ENCODE measurements at places on chromosomes 2 and 18. TPM values are rescaled to one million over a fixed set of nuclear protein-coding genes. Genes with fewer than 3 reads are reported as not detected.
A peak's percentile ranks its signal among the peaks of the same experiment; 100 is the strongest.

PROKR1 gene
- total RNA-seq: not detected

POTEJ gene
- total RNA-seq: not detected

DNA sequence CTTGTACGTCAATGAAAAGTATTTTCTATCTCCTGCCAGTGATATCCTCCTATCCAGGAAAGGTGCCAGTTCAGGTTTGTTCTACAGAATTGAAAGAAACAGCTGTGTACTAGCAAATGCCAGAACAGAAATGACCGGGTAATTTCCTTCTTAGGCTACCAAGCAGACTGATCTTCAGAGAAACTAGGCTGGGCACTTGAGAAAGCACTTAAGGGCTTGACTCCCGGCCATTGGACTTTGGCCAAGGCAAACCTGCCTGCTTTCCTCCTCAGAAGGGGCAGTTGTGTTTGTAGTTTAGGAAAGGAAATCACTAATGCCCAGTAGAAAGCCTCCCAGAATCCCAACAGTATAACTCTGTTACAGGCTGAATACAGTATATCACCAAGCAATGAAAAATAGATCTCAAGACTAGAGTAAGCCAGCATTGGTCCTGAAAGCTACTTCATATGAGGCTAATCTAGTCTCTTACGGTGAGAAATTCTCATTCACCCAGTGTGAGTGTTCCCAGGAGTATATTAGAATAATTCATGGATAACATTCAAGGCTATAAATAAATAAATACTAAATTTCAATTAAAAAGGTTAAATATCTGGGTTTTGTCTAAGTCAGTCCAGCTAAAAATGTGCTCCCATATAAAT lies 43.0 kb upstream of the COL5A2 start:
- no peak overlapping the region for H3K27ac ChIP-seq
- peaks cover 3% of the 10 kb centered on the region for H3K4me1 ChIP-seq
- no peaks in the 10 kb centered on the region for H3K36me3 ChIP-seq
- DNase-seq: no peak
- H3K27me3 ChIP-seq: no peaks in the 10 kb centered on the region
- H3K4me3 ChIP-seq: no peak overlapping the region

CABYR gene
- total RNA-seq: 2.4 TPM

RETREG2 gene
- total RNA-seq: 81.4 TPM

CDH19 gene
- total RNA-seq: not detected

- H3K27me3 ChIP-seq: no peaks in the 10 kb centered on the region
- peak overlapping the region; percentile 81 for H3K27ac ChIP-seq
- H3K4me3 ChIP-seq: peak overlapping the region; percentile 45
- H3K36me3 ChIP-seq: peaks cover 11% of the 10 kb centered on the region
- H3K4me1 ChIP-seq: peaks cover 40% of the 10 kb centered on the region
Measured at GRCh38 chr18:54205959-54206358, 18.5 kb downstream of the MBD2 start.

DYNAP gene
- not detected for total RNA-seq

- H3K4me1 ChIP-seq: peaks cover 2% of the 10 kb centered on the region
- H3K4me3 ChIP-seq: no peak overlapping the region
- H3K27ac ChIP-seq: no peak overlapping the region
- H3K27me3 ChIP-seq: peaks cover 41% of the 10 kb centered on the region
- H3K36me3 ChIP-seq: peaks cover 4% of the 10 kb centered on the region
Measured at GRCh38 chr2:42918671-42919318, 126.4 kb upstream of the HAAO start.

GRCh38 chr18:61833978-61834377 lies 58.8 kb downstream of the RNF152 start:
- H3K27me3 ChIP-seq: peaks cover 26% of the 10 kb centered on the region
- peaks cover 5% of the 10 kb centered on the region for H3K36me3 ChIP-seq
- DNase-seq: no peak

DNA sequence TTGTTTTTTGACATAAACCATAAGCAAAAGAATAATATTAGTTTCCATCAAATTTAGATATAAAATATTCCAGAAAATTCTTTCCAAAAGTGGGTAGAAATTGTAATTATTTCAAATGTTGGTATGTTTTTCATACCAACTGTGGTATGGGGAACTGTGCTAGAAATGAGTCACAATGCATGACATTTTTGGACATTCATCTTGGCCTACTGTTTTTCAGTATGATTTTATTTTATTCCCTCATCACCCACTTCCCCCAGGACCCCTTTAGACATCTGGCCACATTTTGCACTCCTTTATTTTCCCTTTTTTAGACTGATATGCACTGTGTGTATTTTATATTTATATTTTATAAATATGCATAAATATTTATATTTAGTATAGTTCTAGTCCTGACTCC lies 97.1 kb downstream of the DPP4 start:
- H3K4me1 ChIP-seq: peaks cover 10% of the 10 kb centered on the region
- peaks cover 2% of the 10 kb centered on the region for H3K36me3 ChIP-seq
- no peak overlapping the region for H3K4me3 ChIP-seq
- H3K27ac ChIP-seq: peak overlapping the region; percentile 60

GRCh38 chr2:42327125-42327524 lies 33.9 kb downstream of the COX7A2L start:
- peaks cover 3% of the 10 kb centered on the region for H3K36me3 ChIP-seq
- peaks cover 9% of the 10 kb centered on the region for H3K4me1 ChIP-seq
- H3K27ac ChIP-seq: peak overlapping the region; percentile 39
- no peaks in the 10 kb centered on the region for H3K27me3 ChIP-seq

ATP6V1C2 gene
- total RNA-seq: not detected

DNA sequence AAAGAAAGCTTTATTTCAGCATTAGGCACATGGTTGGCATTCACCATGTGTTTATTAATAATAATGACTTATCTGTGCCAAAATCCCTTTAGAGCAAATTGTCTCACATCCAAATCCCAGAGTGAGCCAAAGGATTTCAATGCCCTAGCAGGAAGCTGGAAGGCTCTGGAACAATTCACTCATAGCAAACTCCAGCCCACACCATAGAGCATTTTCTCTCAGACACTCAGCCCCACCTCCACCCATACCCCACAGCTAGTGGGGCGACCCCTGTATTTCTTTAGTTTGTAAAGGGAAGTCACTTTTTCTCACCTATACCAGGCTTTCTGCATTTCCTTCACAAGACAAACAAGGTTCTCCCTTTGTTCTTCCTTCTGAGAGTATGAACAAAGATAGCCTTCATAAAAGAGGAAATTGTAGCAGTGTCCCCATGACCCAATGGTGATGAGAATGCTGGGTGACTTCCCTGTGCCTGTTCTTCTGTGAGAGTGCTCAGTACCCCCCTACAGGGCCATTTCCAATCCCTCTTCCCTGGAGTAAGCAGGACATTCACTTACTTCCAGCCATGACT lies 100.1 kb upstream of the APCDD1 start:
- DNase-seq: no peak
- H3K27me3 ChIP-seq: peaks cover 20% of the 10 kb centered on the region
- no peaks in the 10 kb centered on the region for H3K4me1 ChIP-seq
- no peak overlapping the region for H3K27ac ChIP-seq
- no peaks in the 10 kb centered on the region for H3K36me3 ChIP-seq

FSIP2 gene
- total RNA-seq: 0.50 TPM

DNA sequence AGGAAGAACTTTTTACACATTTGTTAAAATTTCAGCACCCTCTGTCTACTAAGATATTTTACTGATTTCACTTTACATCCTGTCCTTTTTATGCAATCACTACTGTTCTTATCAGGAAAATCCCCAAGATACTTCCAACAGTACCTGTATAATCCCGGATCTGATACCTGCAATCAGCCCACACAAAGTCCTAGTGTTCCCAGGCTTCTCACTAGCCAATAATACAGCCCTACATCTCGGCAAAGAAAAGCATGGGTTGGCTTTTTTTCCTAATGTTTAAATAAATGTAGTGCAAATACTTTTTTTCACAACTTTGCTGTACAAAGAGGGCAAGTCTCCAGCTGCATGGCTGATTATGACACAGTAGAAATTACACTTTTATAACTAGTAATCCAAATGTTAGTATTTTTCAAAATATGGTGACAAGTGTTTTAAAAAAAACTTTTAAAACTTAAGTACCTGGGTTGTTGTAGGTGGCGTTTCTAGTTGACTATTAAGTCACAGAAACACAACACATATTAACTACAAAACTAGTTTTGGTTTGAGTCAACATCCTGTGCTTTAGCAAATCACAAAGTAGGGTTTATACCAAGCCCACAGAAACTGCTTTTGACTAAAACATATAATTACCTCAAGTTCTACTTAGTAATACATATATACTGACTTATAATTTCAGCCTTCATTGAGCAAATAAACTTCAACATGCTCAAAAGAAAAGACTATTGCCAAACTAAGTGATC lies 19.5 kb downstream of the CNOT11 start:
- no peak for DNase-seq
- no peak overlapping the region for H3K4me3 ChIP-seq
- peaks cover 25% of the 10 kb centered on the region for H3K4me1 ChIP-seq
- H3K36me3 ChIP-seq: no peaks in the 10 kb centered on the region

DNA sequence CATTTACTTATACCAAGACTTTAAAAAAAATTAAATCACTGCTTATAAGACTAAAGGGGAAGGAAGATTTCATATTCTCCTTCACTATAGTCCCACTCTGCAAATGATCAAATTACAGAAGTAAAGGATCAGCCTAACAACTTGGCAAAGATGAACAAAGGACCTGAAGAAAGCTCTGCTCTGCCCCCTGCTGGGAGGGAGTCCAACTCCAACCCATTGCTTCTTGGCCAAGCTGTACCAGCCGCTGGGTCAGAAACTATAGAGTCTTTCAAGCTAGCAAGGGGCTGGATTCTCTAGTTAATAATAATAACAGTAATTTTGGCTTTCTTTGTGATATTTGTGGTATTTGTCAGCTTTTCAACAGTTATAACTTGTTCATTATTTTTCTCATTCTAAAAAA lies 927.0 kb upstream of the CRIM1 start:
- H3K4me1 ChIP-seq: no peaks in the 10 kb centered on the region
- H3K27me3 ChIP-seq: peaks cover 5% of the 10 kb centered on the region
- H3K36me3 ChIP-seq: no peaks in the 10 kb centered on the region
- H3K27ac ChIP-seq: no peak overlapping the region

DNA sequence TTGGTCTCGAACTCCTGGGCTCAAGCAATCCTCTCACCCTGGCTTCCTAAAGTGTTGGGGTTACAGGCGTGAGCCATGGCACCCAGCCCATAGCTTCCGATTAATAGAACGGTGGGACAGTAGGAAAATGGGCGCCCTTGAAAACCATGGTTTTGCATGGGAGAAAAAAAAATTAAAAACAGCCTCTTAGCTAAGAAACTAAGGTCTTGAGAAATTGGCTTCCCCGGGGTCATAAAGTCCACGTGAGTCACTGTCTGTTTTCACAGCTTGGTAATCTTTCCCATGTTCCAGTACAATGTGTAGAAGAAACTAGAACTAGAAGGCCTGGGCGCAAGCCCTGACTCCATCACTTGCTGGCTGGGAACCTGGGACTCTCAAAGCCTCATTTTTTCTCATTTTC lies 20.7 kb downstream of the B3GNT2 start:
- no peaks in the 10 kb centered on the region for H3K27me3 ChIP-seq
- peak overlapping the region; percentile 49 for H3K27ac ChIP-seq
- no peak for DNase-seq

DSC1 gene
- total RNA-seq: 0.16 TPM

SH2D6 gene
- 0.26 TPM for total RNA-seq

ALS2 gene
- total RNA-seq: 6.6 TPM

SH3RF3 gene
- 0.27 TPM for total RNA-seq

TEKT4 gene
- total RNA-seq: not detected

DNA sequence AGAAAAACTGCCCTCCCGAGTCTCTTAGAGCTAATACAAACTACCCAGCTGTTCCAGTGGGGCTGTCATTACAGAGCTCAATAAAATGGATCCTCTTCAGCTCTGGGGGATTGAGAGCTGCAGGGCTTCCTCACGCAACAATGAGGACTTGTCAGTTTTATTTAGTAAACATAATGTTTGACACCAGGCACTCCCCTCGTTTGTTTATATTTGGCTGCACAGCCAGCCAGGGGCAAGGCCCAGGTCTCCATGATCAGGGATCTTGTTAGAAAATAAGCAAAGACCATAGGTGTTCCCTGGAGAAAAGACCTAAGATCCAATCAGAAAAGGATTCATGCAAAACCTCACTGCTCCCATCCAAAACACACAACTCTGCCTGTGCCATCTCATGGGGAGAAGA lies 158.2 kb downstream of the C1D start:
- no peak for DNase-seq
- H3K27ac ChIP-seq: no peak overlapping the region
- no peaks in the 10 kb centered on the region for H3K36me3 ChIP-seq
- H3K4me3 ChIP-seq: no peak overlapping the region

SAG gene
- 0.25 TPM for total RNA-seq

CFC1 gene
- total RNA-seq: not detected

DNA sequence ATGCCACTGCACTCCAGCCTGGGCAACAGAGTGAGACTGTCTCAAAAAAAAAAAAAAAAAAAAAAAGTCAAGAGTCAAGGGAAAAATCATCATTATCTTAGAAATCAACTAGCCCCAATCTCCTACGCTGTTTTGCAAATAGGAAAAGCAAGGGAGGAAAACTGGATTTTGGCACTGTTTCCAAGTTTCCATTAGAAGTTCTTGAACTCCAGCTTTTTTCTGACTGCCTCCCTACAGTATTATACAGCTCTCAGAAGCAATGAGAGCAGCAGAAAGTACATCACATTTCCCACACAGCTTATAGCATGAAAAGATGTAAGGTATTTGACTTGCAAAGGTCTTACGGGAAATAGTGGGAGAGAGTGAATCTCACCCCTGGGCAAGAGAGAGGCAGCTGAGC lies 127.8 kb downstream of the OSR1 start:
- no peaks in the 10 kb centered on the region for H3K4me1 ChIP-seq
- no peak overlapping the region for H3K27ac ChIP-seq
- no peak overlapping the region for H3K4me3 ChIP-seq
- H3K36me3 ChIP-seq: peaks cover 3% of the 10 kb centered on the region
- DNase-seq: no peak

Measured in T-helper 17 cell (primary cell).